ENCODE measurements at places on chromosomes 7 and 10.
A peak's percentile ranks its signal among the peaks of the same experiment; 100 is the strongest.

- DNase-seq = no peak
Observed at GRCh38 chr10:110324201-110324804, 19.6 kb upstream of the SMNDC1 start.

DNA sequence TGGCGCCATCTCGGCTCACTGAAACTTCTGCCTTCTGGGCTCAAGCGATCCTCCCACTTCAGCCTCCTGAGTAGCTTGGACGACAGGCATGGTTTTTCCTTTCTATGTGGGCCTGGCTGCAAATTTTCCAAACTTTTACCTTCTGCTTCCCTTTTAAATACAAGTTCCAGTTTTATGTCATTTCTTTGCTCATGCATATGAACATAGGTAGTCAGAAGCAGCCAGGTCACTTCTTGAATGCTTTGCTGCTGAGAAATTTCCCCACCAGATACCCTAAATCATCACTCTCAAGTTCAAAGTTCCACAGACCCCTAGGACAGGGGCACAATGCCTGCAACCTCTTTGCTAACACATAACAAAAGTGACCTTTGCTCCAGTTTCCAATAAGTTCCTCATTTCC, 21.6 kb upstream of the RPEL1 start:
- DNase-seq = no peak

DNA sequence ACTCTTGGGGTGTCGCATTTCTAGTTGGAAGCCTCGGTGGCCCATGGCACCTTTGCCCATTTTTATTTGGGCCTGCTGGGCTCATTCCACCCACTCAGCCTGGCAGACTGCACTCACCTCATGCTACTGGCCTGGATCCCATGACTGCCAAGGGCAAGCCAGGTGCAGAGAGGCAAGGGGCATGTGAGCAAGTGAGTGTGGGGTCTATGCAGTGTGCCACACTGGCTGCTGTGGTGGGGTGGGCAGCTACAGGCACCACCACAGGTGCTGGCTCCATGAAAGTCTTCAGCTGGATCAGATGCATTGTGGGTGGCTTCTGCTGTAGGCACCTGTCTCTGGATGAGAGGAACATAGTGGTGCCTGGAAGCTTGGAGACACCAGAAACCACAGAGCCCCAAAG, 220.8 kb downstream of the POLR1F start:
- no peak for DNase-seq

DNA sequence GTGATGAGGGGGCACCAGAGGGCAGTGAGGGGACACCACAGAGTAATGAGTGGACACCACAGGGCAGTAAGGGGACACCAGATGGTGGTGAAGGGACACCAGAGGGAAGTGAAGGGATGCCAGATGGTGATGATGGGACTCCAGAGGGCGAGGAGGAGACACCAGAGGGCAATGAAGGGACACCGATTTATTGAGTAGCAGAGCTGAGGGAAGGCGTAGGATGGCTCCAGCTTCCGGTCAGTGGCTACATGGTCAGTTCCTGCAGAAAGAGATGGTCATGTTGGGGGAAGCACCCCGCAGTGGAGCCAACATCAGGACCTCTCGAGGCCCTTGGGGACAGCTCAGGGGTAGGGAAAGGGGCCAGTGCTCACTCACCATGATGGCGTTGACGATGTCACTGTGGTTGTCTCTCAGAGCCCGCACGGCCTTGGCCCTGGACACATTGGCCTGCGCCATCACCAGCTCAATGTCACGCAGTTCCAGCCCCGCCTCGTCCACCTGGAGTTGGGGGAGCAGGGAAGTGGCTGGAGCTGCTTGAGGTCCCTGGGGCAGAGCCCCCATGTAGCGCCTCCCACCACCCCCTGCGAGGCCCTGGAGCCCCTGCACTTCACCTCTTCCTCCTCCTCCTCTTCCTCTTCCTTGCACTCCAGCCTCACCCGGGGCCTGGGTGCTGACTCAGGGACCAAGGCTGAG, 8.4 kb downstream of the NACAD start:
- no peak for DNase-seq

GRCh38 chr7:67955061-67955460, 958.4 kb downstream of the TYW1 start:
- DNase-seq = no peak

DNA sequence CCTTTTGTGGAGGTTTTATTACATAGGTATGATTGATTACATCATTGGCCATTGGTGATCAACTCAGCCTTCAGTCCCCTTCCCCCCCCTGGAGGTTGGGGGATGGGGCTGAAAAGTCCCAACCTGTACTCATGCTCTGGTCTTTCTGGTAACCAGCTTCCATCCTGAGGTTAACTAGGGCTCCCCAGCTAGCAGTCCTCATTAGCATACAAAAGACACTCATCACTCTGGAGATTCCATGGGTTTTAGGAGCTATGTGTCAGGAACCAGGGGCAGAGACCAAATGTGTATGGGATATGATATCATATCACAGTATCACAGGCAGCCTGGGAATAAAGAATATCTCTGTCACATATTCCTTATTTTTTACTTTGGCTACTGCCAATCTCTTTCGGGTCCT, 13.6 kb downstream of the CCSER2 start:
- DNase-seq = no peak

- DNase-seq = peak; percentile 32
Observed at GRCh38 chr7:140019172-140019571, 43.6 kb downstream of the PARP12 start.

DNA sequence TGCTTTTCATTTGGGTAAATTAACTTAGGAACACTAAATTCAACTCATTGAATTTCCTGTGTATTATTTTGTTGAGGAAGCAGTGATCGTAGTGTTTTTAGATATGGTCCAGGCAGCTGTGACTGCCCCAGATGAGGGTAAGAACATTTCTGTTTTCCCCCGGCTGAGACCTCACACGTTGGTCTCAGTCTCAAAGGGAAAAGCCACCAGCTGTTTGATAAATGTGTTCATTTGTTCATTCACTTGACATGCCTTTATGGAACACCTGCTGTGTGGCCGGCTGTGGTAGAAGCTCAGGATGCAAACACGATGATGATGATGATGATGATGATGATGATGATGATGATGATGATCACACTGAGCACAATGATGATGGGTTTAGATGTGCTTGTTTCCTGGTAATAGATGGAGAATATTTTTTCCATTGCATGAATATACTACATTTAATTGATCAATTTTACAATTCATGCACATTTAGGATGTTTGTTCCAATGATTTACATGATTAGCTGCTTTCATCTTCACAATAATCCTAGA, 125.6 kb upstream of the ZNF32 start:
- DNase-seq = no peak

GRCh38 chr7:46515844-46516590, 594.9 kb upstream of the IGFBP3 start:
- DNase-seq = no peak

DNA sequence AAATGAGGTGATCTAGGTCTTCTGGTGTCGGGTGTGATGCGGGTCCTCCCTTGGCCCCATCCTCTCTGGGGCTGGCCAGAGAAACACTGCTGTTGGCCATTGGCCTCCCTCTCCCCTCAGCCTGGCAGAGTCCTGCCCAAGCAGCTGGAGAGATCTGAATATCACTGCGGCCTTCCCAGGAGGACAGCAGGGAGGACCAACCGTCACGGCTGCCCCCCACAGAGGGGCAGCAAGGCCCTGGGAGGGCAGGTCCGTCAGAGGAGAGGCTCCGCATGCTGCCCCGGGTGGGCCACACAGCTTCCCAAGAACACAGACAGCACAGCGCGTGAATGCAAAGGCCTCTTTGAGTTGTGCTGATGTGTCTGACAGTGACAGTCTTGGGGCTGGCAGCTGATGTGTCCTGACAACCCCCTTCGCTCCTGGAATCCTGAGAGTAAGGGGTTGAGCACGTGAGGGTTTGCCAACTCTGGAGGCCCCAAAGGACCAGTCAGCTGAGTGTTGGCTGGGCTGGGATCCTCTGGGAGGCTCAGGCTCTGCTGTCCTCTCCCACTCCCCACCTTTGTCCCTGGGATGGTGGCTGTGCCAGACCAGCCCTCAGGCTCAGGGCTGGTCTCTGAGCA, 132.5 kb upstream of the UNC5B start:
- no peak for DNase-seq

GRCh38 chr7:77735457-77735856, 39.2 kb downstream of the RSBN1L start:
- DNase-seq = no peak

DNA sequence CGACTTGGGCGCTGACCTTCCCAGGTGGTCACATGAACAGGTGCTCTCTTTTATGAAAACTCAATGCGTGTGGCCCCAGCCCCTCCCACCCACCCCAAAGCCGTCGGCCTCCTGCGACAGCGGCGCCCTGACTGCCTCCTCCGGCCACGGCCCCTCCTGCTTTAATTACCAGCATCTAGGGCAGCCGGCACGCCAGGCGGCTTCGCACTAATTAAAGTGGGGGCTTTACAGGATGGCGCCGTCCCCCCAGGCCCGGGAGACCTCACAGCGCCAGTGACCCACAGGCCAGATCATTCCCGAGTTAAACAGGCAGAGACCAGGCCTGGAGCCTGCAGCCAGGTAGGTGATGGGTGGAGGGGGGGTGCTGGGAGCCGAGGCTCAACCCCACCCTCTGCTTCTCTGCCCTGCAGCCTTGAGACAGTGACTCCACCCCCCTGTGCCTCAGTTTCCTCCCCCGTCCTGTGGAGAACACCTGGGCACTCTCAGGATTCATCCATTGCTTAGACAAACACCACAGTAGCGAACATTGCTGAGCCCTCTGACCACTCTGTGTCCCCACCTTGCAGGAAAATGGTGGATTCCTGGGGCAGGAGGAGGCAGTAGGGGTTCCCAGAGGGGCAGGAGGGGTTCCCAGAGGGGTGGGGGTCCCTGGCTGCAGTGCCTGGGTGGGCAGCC, 100.8 kb downstream of the MICALL2 start:
- DNase-seq = no peak

DNA sequence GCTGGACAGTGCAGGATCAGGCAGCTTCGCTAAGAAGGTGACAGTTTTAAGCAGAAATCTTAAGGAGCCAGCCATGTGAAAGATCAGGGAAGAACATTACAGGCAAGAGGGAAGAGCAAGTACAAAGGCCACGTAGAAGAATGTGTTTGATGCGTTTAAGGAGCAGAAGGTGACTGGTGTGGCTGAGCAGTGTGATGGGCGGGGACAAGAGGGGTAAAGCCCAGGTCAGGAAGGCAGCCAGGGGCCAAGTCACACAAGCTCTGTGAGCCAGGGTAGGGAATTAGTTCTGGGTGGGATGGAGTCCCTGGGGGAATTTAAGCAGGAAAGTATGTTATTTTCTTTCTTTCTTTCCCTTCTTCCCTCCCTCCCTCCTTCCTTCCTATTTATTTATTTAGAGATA, 166.9 kb downstream of the SH3PXD2A start:
- DNase-seq = no peak

- DNase-seq = no peak
Observed at GRCh38 chr10:34298346-34298818, 516.7 kb downstream of the PARD3 start.

GRCh38 chr10:36023939-36024338, 381.8 kb upstream of the FZD8 start:
- peak; percentile 70 for DNase-seq

GRCh38 chr10:20369863-20370736, 527.0 kb downstream of the NEBL start:
- no peak for DNase-seq

- DNase-seq = peak; percentile 87
Observed at GRCh38 chr10:128078136-128078969, 47.9 kb downstream of the MKI67 start.

- no peak for DNase-seq
Observed at GRCh38 chr10:129494740-129495139, 27.7 kb downstream of the MGMT start.

DNA sequence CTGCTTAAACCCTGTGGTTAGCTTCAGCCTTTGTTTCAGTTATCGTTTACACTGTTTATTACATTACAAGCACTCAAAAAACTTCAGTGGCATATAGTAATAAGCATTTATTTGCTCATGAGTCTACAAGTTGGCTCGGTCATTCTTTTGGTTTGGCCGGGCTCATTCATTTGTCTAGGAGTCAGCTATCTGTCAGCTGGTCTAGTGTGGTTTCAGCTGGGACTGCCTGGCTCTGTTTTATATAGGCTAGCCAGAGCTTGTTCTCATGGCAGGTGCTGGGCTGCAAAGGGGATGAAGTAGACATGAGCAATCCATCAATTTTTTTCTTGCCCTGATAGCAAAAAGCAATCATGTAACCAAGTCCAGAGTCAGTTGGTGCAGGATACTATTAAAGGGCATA, 103.6 kb downstream of the MKLN1 start:
- peak; percentile 67 for DNase-seq

DNA sequence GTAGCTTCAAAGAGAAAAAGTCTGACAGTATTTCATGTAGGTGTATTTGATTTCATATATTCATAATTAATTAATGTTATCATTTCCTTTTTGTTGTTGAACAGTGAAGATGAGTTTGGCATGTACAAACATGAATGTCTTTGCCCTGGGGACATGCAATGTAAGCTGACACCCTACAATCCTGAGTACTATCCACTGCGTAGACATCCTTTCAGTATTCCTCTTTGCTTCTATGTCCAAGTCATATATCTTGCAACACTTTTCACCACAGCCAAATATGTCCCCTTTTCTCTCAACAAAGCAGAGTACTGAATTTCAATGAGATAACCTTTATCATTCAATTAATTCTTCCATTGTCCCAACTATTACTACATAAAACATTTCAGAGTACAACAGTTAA, 93.6 kb downstream of the GPR37 start:
- no peak for DNase-seq

- peak; percentile 82 for DNase-seq
Observed at GRCh38 chr10:89086801-89087521, 96.4 kb downstream of the FAS start.

DNA sequence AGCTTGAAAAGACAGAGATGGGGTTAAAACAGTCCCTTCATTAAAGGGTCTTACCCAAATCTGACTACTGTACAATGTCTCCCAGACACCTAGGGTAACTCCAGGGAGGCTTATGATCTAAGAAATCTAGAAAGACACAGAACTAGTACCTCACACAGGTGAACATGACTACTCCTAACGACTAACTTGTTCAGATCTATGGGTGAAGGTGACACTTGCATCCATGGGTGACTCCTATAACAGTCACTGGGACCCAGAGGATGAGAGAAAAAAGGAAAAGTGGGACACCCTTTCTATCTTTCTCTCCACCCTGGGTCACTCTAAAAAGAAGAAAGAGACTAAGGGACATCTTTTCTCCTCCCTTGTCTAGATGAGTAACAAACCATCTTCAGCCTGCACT, 19.2 kb downstream of the AKR1C8 start:
- no peak for DNase-seq

DNA sequence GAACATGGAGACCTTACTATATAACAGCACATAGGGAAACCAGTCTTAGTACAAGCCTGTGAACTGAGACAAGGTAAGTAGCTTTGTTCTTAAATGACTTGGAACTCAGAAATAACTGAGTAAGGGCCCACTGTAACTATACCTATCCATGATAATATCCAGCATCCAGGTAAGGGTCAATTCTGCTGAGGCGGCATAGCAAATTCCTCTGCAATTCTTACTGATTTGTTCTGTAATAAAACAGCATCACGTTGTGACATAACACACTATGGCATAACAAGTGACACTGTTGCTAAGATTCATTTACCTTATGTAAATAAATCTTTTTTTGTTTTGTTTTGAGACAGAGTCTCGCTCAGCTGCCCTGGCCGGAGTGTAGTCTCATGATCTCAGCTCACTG, 97.4 kb downstream of the JMJD1C start:
- DNase-seq = no peak

GRCh38 chr7:101586906-101587677, 42.0 kb downstream of the MYL10 start:
- DNase-seq = no peak
